Heart right ventricle (tissue), 16 donors: ENCODE measurements at places on chromosomes 7 and 10. TPM values are rescaled to one million over a fixed set of nuclear protein-coding genes. Genes with fewer than 3 reads are reported as not detected.
A peak's percentile ranks its signal among the peaks of the same experiment; 100 is the strongest.

DNA sequence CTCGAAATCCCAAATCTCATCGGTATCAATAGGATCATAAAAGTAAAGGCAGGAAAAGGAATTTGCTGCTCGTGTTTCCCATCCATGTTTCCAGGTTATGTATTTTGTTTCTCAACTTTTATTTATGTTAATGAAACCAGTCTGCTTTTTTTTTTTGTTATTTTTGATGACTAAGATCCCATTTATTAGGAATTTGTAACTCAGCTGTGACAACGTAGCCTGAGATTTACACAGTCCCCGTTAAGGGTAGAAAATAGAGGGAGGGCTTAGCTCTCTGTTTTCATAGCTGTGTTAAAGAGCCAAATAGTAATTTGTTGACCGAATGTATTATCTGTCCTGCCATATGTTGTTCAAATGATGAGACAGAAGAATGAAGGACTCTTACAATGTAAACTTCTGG is 164.0 kb downstream of the MGMT start:
- no peak for DNase-seq

DNA sequence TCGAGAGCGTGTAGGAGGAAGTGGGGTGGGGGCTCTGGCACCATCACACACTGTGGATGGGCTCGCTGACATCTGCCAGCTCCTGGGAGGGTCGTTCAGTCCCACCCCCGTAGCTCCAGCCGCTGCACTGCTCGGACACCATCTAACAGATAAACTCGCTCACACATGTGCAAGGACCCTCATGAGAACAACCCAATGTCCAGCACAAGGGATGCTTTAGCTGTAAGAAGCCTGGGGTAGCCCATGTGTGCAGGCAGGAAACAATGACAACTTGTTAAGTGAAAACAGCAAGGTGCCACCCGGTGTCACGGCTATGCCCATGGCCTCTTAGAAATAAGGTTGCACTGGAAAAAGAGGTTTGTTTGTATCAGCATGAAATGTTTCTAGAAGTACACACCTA is 14.1 kb downstream of the OGDHL start:
- no peak for DNase-seq

GRCh38 chr10:76333326-76333725 is 901.9 kb downstream of the LRMDA start:
- no peak for DNase-seq

DNA sequence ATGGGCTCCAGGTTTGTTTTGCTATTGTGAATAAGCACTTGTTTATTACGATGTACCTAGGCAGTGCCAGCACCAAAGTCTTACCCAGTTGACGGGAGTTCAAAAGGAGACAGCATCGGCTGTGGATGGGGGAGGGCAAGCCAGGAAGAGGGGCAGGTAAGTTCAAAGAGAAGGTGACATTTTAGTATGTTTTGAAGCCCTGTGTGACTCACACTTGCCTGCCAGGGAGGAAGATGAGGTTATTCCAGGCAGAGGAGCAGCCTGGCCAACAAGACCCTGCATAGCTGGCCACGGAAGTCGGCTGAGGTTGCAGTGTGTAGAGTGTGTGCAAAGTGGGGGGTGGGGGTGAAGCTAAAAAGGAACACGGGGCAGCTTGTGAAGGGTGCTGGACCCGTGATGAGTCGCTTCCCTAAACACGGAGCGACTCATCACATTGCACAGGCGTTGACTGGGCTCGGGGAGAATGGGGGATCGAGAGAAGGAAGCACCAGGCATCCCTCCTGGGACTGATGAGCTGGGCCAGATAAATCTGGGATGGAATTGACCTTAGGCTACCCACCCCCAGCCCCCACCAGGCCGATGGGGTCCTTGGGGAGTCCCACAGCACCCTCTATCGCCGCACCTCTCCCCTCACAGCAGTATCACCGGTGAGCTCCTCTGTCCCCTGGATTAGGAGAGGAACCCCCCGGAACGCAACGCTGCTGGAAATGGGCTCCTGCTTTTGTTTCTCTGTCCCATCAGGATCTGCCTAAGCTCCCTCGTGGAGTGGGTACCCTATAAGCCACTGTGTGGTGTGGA is 97.9 kb upstream of the IKZF1 start:
- no peak for DNase-seq

DNA sequence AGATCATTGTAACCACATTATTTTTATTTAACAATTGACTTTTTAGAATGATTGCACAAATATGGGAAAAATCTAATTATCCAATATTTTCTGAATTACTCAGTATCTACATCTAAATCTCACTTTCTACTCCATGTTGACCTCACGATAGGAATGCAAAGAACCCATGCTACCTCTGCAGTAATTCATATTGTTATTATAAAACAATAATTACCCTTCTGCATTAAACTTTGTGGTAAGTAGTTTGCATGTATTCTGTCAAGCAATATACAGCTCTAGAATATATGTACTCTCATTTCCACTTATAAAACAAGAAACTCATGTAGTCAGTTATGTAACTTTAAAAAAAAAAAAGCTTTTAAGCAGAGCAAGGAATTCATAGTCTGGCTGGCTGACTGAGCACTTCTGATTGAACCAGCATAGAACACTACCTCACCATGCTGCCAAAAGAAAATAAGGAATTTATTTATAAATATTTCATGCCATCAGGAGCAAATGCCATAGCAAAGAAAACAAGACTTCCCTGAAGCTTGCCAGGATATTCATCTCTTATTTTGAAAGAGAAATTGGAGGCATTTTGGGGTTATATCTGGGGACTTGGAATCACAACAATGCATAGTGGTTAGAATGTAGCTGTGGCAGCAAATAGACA is 895.7 kb downstream of the XPNPEP1 start:
- DNase-seq = no peak

DNA sequence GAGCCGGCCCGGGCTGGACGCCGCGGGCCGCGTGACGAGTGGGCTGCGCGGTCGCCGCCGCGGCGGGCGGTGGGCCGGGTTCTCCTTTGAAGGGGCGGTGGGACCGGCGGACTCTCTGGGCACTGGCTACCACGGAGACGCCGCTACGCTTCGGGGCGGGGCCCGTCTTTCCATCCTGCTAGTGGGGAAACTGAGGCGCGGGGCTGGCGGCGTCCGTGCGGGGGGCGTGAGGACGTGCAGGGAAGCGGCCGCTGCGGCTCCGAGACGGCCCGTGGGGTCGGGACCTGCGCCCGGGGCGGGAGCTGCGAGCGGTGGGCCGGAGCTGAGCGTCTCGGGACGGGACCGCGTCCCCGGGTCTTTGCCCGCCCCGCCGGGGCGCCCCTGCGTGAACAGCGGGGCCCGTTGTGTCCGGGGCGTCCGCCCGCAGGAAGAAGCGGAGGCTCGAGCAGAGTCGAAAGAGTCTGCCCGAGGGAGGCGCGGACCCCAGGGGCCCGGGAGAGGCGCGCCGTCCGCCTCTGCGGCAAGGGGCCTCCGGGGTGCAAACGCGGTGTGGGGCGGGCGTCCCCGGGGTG is 548 bp upstream of the BNIP3 start:
- DNase-seq = no peak

GRCh38 chr10:110357252-110357780 is 52.6 kb upstream of the SMNDC1 start:
- DNase-seq = no peak

GRCh38 chr7:7315851-7316250 is 133.5 kb downstream of the C1GALT1 start:
- no peak for DNase-seq

DNA sequence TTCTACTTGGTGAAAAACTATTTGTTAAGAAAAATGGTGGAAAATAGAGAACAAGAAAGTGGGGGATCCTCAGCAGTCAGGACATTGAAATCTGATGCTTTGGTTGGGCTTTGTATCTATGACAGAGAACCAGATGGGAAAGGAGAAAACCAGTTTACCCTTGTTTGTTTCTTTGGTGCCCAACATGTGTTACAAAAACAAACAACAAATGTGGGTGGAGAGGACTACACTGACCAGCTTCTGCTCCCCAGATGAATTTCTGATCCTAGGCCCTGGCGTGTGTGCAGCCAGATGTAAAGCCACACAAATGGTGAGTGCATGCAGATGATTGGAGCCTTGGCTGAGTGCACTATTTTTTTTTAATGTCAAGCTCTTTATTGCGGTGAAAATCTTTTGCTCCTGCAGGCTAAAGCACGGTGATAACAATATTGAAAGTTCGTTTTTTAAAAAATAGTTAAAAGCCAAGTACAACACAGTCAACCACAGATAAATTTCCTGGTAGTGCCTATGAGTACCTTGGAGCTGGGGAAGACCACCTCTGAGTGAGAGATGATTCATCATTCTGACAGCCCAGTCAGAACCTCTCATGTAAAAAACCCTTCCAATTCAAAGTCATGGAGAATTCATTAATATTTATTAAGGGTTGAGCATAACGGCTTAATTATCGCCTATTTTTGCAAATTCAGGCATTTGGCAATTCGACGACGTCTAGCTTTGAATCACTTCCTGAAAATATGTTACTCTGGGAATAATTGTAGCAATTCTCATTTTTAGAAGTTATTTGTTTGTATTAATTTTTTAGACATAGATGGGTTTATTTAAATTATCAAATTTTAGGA is 163.7 kb downstream of the AGMO start:
- DNase-seq = no peak

DNA sequence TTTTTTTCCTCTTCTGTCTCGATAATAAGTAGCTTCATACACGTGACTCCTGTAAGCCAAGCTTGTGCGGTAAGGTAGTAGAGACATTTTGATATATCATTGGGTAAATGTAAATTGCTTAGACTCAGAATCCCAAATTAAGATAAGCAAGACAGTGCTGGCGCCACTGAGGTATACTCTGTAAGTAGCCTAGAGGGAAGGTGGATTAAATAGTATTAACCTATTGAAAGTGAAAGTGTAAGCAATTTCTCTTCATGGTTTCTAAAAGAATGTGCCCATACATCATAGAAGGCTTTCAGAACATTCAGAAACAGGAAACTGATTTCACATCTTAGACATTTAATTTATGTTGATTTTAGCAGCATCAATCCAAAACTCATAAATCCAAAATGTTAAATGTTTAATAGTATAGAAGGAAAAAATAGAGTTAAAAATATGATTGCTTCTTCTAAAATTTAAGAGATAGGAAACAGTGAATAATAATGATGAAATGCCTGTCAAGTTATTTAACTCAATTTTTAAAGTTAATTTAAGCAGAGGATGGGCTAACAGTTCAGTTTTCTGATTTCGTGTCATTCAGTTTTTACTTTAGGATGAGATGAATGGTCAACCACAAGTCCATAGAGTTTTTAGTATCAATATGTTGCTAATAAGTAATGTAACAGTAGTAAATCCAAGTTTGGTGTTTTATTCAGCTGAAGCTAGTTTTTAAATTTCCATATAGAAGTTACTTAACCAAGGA is 36.8 kb downstream of the LRRC72 start:
- no peak for DNase-seq

DNA sequence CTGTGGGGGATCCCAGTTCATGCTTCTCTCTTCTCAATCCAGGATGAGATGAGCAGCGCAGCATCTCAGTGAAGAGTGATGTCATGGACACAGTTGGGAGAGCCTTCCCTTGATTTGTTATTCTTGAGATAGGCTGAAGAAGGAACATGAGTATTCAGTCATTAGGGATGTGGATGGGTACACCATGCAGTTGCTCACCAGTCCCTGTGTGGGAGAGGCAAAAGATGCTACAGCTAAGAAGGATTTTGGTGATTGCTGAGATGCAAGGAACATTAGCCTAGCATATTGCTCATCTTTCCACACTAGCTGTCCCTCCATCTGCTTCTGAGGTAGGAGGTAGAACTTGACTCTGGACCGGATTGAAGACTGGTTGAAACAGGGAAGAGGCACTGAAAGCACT is 179.6 kb downstream of the GALNT17 start:
- DNase-seq = no peak

GRCh38 chr7:6615723-6616555 is 529 bp downstream of the ZNF853 start:
- no peak for DNase-seq

- DNase-seq = no peak
These were observed 26.6 kb downstream of the CPEB3 start for GRCh38 chr10:92264249-92264648.

DNA sequence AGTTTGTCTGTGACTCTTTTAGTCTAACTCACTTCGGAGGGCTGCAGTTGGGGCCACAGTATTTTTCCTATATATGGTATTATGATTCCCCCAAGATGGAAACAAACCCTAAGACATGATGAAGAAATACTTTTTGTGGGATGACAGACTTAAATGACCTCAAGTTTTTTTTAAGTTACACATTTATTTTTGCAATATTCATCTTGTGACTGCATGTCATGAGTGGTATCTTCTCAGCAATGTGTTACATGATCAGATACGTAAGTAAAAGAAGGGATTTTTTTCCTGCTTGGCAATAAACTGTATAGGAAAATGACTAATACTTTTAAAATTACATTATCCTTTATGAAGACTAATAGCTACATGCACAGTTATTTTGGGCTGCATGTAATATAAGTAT is 57.8 kb downstream of the OR13A1 start:
- no peak for DNase-seq

GRCh38 chr10:80530251-80530650 is 7.5 kb upstream of the SH2D4B start:
- peak; percentile 36 for DNase-seq

DNA sequence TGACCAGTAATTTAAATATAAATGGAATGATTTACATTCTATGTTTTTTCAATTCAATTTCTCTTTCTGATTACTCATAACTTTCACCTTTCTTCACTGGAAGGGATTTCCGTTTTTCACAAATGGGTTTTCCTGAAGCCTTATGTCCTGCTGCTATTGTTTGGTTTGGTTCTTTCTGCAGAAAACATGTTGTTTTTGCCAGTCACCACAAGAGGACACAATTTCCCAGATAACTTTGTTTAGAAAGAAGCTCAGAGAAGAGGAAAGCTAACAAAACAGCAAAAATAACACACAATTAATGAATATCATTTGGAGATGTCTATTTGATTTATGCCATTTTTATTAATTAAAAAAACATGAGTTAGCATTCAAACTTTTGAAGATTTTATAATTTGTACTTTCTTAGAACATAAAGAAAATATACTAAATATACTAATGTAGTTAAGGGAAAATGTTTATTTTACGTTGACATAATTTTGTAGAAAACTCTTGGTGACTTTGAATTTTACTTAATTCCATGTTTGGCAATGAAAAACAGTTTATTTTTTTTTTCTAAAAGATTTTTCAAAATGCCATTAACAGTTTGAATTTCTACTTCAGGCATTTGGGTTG is 4.6 kb upstream of the TWIST1 start:
- no peak for DNase-seq

DNA sequence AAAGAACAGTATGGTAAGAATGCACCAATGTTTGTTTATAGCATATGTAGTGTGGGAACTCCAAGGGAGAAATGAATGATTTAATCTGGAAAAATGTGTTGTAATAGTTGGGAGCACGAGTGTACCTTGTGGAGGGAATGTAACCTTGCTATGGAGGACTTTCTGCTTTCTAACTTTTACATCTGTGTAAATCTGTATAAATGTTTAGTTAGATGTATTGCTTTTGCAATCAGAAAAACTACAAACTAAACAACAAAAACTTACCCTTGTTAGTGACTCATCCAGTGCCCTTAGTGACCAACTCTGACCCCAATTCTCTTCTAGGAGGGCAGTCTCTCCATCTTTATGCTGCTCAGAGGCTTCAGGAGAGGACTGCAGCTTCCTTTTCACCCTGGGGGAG is 89.3 kb downstream of the CCNY start:
- no peak for DNase-seq

Gene KLF14
- 0.23 TPM for total RNA-seq

Gene IL2RA
- 1.1 TPM for total RNA-seq

Gene IFIT5
- 13.0 TPM for total RNA-seq

Gene RABGEF1
- total RNA-seq = 16.8 TPM

Gene OR2A12
- not detected for total RNA-seq

Gene GPR15LG
- not detected for total RNA-seq

Gene HILPDA
- total RNA-seq = 7.1 TPM

Gene SLIT1
- 0.13 TPM for total RNA-seq

Gene PTPN20
- 15.9 TPM for total RNA-seq

Gene NPTX2
- 0.96 TPM for total RNA-seq

Gene TMEM229A
- total RNA-seq = not detected

Gene CDK14
- total RNA-seq = 24.4 TPM

Gene CASP7
- total RNA-seq = 15.6 TPM
